ENCODE measurements at places on chromosomes 7 and 10.

DNA sequence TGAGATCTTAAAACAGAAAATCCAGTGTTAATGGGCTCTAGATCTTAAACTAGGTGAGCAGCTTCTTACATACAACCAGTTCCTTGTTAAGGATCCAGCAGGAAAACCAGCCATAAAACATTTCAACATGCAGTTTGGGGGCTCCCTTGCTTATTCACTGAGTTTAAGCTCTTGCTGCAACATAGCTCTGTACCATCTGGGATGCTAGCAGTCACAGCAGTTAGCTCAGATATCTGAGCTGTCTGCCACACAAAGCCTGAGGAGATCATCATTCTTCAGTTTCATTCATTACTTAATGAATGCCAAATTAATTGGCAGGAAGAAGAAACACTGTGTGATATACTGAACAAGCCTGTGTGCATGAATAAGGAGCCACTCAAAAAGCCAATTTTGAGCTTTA lies 62.8 kb downstream of the PODXL start:
- DNase-seq, result no peak

GRCh38 chr7:45157653-45158401 lies at the start of gene RAMP3:
Gene RAMP3, plus strand, starts transcription at chr7:45157791. Its CDS starts 38 bp downstream, at chr7:45157829.
- DNase-seq, result no peak

- DNase-seq, result no peak
Observed at GRCh38 chr10:121268363-121268762, 329.9 kb downstream of the FGFR2 start.

GRCh38 chr7:146606628-146607027 lies 490.0 kb downstream of the CNTNAP2 start:
- no peak for DNase-seq

GRCh38 chr10:77744245-77744644 lies 106.6 kb upstream of the KCNMA1 start:
- no peak for DNase-seq

GRCh38 chr10:23433701-23434100 lies 5.2 kb upstream of the OTUD1 start:
- peak; percentile 74 for DNase-seq

GRCh38 chr10:94085766-94086437 lies 92.2 kb downstream of the PLCE1 start:
- no peak for DNase-seq

- peak; percentile 37 for DNase-seq
Observed at GRCh38 chr10:6669269-6669859, 89.3 kb upstream of the PRKCQ start.

DNA sequence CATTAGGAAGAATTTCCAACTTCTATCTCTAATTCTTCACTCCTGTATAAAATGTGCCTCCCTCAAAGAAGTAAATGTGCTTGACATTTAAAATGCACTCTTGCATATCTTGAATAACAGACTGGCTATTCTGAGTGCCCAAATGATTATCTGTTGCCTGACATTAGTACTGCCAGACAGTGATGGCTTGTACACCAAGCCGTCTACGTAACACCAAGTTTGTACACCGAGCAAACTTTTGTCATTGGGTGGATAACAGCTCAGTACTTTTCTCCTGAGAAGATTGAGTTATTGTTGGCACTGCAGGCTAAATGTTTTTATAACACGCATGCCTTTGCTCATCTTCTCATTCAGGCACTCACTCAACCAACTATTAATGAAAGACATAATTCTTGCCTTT lies 137.2 kb downstream of the DOCK4 start:
- DNase-seq, result no peak

- DNase-seq, result no peak
Observed at GRCh38 chr10:16923309-16923708, 106.1 kb upstream of the RSU1 start.

- no peak for DNase-seq
Observed at GRCh38 chr7:68245688-68246087, 1249.1 kb downstream of the TYW1 start.

DNA sequence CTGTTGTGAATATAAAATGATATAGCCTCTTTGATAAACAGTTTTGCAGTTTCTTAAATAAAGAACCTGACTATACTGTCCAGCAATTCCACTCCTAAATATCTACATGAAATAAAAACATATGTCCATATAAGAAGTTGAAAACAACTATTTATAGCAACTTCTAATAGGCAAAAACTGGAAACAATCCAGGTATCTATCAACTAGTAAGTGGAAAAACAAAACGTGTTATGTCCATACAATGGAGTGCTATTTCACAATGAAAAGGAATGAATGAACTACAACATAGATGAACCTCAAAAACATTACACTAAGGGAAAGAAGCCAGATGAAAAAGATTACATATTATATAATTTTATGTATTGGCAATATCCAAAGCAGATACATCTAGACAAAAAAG lies 268.9 kb downstream of the CSTF2T start:
- DNase-seq, result no peak

GRCh38 chr10:115063701-115064658 lies 29.2 kb upstream of the ATRNL1 start:
- DNase-seq, result no peak

- DNase-seq, result no peak
Observed at GRCh38 chr7:91826377-91826776, 54.1 kb downstream of the MTERF1 start.
